CD4-positive, alpha-beta T cell treated with Interleukin-2 at 100 ng/mL for 4 hours (primary cell): ENCODE measurements at places on chromosomes 12 and 14.

GRCh38 chr14:25518364-25518763 lies 468.4 kb upstream of the STXBP6 start:
- no peak for DNase-seq

DNA sequence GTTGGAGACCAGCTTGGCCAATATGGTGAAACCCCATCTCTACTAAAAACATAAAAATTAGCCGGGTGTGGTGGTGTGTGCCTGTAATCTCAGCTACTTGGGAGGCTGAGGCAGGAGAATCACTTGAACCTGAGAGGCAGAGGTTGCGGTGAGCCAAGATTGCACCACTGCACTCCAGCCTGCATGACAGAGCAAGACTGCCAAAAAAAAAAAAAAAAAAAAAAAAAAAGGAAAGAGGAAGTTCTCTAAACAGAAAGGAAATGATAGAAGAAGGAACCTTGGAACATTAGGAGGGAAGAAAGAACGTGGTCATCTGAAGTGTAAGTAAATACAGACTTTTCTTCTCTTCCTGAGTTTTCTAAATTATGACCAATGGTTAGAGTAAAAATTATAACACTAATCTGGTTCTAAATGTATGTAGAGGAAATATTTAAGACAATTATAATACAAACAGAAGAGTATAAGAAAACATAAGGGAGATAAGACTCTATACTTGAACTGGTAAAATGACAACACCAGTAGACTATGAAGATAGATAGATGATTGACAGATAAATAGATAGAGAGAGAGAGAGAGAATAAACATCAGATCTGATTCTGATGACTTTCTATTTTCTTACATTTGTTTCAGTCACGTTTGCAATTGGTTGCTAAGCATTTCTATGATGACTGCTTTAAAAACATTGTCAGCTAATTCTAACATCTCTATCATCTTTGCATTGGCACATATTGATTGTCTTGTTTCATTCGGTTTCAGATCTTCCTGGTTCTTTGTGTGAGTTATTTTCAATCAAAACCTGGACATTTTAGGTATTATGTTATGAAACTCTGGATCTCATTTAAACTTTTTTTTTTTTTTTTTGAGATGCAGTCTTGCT lies 12.9 kb upstream of the CORO1C start:
- no peak for DNase-seq

DNA sequence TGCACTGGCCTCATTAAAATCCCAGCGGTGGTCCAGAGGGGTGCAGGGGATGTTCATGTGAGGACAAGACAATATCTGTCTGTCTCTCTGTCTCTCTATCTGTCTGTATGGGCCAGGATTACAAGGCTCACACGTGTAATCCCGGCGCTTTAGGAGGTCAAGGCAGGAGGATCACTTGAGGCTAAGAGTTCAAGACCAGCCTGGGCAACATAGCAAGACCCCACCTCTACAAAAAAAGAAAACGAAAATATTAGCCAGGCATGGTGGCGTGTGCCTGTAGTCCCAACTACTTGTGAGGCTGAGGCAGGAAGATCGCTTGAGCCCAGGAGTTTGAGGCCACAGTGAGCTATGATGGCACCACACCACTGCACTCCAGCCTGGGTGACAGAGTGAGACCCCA lies 117.1 kb downstream of the PHETA1 start:
- DNase-seq: no peak

- no peak for DNase-seq
Observed at GRCh38 chr12:57640175-57641042, 7.4 kb upstream of the B4GALNT1 start.

DNA sequence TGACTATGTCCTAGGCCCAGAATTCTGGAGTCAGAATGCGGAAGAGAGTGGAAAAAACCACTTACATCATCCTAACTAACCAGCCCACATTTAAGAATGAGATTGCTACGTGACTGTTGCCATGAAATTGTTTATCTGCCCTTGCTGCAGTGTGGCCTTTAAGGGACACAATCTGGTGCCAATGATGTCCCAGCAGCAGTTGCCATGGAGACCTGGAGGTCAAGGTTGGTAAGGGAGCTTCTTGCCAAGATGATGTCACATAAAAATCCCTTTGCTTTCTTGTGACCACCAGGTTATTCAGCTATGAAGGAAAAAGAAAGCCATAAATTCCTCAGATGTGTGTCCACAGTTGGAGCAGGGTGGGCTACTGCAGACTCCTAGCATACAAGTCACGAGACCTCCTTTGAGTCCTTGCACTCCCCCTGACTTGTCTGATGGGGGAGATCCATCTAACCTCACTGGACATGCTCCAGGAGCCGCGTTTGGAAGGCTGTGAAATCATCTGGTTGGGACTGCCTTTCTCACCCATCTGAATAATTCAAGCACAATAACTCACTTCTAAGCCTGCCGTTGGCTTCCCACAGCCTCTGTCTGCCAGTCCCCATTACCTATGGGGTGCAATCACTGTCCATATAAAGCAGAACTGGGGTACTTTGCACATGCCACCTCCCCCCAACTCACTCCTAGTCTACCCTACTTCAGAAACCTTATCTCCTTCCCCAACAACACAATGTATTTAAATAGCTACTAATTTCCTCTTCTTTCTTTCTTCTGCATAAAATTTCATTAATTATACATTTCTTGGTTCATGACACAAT lies 165.6 kb downstream of the ZFP36L1 start:
- DNase-seq: no peak
